ENCODE measurements at places on chromosomes 6 and 20. TPM values are rescaled to one million over a fixed set of nuclear protein-coding genes. Genes with fewer than 3 reads are reported as not detected.

- no peak for DNase-seq
Measured at GRCh38 chr6:22056398-22056797, 240.4 kb downstream of the PRL start.

DNA sequence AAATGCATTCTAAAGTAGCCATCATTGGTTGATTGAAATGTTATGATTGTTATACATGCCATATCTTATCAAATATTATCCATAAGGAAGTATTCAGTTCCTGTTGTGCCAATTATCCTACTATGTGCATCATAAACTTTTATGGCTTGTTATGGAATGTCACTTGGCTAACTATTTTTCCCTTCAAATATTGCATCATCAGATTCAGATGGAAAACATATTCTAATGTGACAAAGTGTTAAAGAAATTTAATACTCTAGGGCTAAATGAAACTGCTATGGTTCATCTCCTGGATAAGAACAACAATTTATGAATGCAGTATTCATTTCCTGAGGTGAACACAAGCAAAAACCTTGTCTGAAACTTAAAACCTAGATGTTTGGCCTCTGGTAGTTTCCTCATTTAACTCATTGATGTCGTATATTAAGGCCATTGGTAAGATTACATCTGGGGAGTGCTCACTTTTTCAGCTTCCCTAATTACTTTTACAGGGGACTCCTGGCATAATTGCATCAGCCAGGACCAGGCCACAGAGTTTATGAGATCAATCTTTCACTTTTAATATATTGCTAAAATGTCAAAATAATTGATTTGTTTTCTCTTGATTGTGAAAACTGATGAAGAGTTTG is 134.9 kb upstream of the CEP162 start:
- DNase-seq: no peak

DNA sequence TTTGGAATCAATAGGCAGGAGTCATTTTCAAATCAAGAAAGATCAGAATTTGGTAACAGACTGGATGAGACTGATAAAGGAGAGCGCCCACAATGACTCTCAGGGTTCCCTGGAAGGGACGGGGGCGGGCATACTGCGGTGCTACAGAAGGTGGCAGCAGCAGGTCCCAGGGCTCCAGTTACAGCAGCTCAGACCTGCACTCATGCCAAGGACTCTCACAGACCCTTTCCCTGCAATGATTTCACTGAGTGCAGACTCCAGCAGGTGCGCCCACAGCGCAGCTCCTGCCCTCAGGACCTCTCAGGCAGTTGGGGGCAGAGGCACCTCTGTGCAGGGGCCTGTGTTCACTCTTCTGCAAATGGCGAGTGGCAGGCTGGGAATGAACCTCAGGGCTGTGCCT is 359.8 kb downstream of the ZFAND3 start:
- DNase-seq: no peak

DNA sequence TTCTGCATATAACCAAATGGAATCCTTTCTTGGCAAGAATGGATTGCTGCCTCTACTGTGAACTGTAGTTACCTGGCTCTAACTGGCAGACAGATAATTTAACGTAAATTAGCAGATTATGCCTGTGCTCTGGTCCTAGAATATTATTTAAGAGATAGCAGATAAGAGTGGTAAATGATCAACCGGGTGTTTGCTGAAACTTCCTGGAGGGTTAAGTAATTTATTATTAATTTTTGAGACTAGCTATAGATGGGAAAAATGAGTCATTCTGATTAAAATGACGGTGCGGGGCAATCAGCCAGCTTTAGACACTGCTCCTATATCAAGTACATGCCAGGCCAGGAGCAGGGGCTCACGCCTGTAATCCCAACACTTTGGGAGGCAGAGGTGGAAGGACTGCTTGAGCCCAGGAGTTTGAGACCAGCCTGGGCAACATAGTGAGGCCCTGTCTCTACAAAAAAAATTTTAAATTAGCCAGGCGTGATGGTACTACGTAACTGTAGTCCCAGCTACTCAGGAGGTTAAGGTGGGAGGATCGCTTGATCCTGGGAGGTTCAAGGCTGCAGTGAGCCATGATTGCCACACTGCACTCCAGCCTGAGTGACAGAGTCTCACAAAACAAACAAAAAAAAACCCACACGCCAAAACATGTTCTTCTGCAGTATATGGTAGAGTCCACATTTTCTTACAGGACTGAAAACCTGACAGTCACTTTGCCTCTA is 22.6 kb downstream of the B4GALT5 start:
- DNase-seq: no peak

- DNase-seq: no peak
Measured at GRCh38 chr20:35527122-35527769, 2.2 kb downstream of the C20orf173 start.

DNA sequence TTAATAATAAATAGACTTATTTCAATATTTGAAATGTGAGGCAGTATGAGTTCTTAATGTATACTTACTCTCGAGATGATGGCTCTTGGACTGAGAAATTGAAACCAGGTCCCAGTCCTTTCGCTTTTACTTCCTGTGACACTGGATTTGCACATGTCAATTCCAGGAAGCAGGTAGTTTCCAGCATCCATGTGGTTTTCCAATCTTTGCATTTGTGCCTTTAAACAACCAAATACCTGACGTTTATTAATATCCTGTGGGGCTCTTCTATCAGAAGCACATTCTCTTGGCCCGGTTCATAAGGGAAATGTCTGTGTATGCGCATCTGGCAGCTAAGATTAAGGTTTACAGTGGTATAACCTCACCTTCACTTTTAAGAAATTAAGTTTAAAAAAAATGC is 13.1 kb downstream of the UTRN start:
- no peak for DNase-seq

The KCNG1 gene
- 5.7 TPM for polyA plus RNA-seq

The ANKRD6 gene
- polyA plus RNA-seq: 24.4 TPM

The LPA gene
- polyA plus RNA-seq: 0.26 TPM

The LKAAEAR1 gene
- 0.36 TPM for polyA plus RNA-seq

The IRF4 gene
- polyA plus RNA-seq: 0.36 TPM

The COL12A1 gene
- 68.6 TPM for polyA plus RNA-seq

DNA sequence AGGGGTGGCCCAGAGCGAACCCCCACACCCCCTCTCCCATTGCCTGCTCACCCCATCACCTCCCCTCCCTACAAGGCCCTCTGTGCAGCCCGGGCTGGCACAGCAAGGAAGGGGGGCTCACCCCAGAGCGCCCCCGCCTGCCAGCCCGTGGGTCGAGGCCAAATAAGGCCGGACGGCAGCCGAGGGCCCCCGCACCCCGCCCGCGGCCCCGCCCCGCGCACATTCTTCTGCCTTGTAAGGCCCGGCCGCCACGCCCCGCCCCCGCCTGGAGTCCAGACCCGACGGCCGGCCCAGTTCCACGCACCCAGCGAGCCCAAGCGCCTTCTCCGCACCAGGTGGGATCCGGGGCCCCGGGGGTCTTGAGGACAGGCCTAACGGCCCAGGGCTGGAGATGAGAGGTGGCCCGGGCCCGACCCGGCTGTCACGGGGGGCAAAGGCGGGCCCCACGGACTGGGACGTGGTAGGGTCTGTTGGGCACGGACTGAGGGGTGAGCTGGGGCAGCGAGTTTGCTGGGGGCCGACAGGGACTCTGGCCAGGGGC is at the start of gene MYL9:
Gene MYL9 (plus strand): TSS at position 293 of the 541 bp plus-strand sequence. CDS start 3,366 bp downstream, outside the sequence.
- peak; percentile 74 for DNase-seq

DNA sequence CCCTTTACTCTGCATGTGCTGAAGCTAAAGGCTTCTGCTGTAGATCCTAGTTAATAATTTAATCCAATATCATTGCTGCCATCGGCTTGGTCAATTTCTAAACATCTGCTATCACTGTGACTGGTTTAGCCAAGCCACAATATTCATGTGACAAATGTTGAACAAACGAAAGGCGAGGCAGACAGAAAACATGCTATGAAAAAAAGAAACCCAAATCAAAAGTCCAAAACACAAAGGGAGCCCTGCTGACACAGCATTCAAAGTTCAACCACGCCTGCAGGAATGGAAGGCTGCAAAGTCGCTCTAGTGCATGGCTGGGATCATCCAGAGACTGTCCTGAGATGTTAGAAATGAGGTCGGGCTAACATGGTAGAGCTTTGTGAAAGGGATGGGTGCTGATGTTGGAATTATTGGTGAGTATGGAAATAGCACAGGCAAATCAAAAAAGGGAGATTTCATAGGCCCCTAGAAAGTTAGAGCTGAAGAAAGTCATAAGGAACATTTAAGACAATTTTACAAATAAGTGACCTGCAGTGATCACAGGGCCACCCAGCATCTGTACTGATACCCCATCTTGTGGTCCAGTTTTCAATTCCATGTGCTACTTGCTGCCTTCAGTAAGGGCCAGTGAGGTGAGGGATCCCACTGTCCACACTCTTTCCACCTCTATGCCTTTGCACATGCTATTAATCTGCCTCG is 8.8 kb upstream of the NHSL1 start:
- DNase-seq: no peak

The HLA-DQB1 gene
- 10.6 TPM for polyA plus RNA-seq

GRCh38 chr6:133992992-133993680 is 40.1 kb downstream of the TBPL1 start:
- DNase-seq: no peak

GRCh38 chr6:168789699-168790098 is 348.7 kb downstream of the SMOC2 start:
- DNase-seq: no peak

The BPIFA1 gene
- polyA plus RNA-seq: not detected

- DNase-seq: no peak
Measured at GRCh38 chr20:4720977-4721349, 746 bp upstream of the PRND start.

DNA sequence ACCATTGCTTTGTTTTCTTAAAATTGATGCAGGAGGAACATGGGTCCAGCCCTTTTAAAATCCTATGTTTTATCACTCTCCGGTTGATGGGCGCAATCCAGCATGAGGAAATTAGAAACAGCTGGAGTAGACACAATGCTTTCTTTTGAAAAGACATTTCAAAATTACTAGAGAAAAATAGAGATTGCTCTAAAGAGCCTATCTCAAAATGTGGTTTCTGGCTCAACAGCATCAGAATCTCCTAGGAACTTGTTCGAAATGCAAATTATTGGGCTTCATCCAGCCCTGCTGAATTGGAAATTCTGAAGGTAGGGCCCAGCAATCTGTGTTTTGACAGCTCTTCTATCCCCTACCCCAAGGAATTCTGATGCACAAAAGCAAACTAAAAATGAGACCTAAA is 190.8 kb upstream of the BMP2 start:
- DNase-seq: no peak

The SOX18 gene
- polyA plus RNA-seq: 8.0 TPM

The HRH3 gene
- not detected for polyA plus RNA-seq

DNA sequence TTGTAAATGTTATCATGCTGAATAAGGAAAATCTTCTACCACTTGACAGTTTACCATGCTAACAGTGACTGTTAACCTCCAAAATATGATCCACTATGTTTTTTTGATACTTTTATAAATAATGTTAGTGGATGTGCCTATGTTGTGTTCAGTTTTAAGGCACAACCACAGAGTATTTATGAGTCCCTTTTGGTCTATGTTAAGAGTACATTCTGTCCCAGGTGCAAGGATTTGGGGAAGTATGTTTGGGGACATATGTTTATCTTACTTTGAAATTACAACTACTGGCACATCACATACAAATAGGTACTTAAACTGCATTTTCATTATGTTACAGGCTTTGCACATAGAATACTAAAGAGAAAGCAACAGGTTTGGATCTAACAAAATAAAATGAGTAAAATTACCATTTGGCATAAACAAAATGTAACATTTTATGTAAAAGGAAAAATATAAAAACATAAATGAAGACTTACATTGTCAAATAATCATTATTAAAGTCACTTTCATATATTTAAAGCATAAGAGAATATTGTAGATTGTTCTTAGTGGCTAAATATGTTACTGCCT is 71.2 kb downstream of the SESN1 start:
- DNase-seq: no peak

DNA sequence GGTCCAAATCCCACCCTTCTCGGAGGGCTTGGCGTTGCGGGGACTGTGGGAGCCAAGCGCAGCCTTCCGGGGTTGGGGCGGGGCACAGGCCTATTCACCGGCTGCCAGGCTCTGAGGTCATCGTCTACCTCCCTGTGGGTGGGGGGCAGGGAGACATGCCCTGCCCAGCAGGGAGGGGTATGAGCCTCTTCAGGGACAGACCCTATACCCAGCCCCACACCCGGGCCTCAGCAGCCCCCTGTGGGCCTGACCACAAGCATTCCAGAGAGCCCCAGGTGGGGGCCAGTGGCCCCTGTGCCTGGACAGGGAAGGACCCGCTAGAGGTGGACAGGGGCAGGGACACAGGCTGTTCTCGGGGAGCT is 11.6 kb downstream of the LAMA5 start:
- DNase-seq: no peak

DNA sequence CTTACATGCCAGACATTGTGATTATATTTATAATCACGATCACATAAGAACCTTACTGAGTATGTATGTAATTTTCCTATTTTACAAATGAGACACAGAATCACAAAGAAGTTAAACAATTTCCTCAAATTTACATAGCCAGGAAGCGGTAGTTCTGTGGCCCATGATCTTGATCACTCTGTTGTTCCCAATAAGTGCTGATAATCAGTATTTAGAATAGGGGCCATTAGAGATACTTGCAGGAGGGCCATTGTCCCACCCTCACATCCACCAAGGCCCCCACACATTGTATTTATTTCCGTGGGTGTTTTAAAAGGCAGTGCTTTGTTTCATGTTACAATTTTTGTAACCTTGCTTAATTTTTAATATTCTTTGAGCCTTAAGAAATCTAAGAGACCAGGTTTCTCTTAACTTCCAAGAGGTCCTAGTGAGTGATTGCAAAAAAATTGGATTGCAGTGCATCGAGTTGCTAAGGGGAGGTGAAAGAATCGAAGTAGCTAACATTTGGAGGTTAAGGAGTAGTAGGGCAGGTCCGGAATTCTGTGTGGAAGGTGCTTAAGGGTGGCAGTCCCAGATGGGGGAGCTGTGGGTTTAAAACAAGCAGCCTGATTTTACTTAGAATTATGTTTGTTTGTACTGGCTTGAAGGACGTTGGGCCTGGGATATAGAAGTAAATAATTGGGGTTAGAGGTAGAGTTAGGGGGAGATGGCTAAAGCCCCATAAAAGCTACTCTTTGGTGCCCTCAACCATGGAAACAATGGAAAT is 339.4 kb downstream of the CDKAL1 start:
- DNase-seq: no peak

DNA sequence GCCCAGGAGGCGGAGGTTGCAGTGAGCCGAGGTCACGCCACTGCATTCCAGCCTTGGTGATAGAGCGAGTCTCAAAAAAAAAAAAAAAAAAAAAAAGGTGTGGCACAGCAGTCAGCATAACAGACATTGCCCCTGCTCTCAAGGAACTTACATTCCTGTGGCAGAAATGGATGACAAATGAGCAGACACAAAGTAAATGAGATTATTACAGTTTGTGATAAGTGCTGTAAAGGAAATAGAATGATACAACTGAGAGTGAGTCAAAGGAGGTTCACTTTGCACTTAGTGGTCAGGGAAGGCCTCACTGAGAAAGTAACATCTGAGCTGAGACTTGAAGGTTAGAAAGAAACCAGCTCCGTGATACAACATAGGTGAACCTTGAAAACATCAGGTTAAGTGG is 36.4 kb downstream of the CEP250 start:
- no peak for DNase-seq

DNA sequence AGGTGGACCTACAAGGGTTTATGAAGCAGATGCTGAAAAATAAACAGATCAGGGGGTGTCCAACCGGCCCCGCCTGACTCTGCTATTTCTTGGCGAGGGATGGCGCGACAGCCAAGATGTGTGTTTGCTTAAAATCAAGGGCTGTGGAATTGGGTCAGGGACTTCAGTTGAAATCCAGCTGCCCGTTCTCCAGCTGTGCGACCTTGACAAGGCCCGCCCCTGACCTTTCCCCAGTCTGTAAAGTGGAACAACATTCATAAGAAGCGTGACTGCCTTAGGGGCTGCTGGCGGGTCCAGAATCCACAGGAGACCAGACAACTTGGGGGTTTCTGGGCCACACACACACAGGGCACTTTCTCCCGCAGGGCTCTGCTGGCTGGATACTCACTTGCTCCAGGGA is 517.5 kb downstream of the PREX1 start:
- no peak for DNase-seq

The BNIP5 gene
- 0.16 TPM for polyA plus RNA-seq

Data from renal pelvis (tissue), 12 donors.